ENCODE measurements at places on chromosomes 1 and 21. TPM values are rescaled to one million over a fixed set of nuclear protein-coding genes. Genes with fewer than 3 reads are reported as not detected.

TMEM222 gene
- total RNA-seq: 15.7 TPM

VWA5B1 gene
- not detected for total RNA-seq

TEDDM1 gene
- total RNA-seq: not detected

OLIG2 gene
- not detected for total RNA-seq

OR10Z1 gene
- not detected for total RNA-seq

FCGR3A gene
- not detected for total RNA-seq

S1PR1 gene
- 7.9 TPM for total RNA-seq

OR6Y1 gene
- total RNA-seq: not detected
